ENCODE measurements at places on chromosomes 6 and 20.

DNA sequence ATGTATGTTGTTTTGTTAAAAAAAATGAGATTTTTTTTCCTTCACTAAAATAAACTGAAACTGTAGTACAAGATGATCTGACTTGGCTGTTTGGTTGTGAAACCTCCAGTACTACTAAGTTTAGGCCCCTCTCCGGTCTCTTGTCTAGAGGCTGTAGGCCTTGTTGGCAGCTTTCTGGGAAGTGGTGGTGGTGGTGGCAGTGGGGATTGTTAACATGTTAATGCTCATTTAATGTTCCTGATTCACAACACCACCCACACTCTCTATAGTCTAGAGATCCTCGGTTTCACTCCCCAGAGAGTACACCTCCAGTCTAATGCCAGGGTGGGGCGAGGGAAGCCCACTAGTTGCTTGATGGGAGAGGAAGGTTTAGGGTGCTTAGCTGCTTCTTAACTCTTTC is 24.1 kb downstream of the STK4 start:
- no peak for DNase-seq

DNA sequence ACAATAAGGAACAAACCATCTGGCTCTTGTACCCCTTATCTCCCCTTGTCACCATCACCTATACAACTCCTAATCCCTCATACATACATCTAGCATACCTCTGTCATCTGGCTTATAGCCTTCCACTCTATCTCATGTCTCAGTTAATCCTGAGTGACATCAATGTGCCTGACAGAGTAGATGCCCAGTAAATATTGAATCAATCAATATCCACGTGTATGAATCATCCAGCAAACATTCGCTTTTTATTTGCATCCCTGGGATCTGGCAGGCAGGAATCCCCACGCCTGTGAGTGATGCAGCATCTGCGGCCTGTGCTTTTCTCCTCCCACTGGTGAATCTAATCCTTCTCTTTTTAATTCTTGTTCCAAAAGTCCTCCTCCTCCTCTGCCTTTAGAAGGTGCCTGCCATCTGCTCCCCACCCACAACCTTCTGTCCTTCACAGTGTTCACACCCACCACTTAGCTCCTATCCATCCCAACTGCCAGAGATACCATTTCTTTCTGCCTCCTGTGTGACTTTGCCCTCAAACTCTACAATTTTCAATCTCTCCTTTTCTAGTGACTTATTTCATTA is 37.6 kb downstream of the ZNF391 start:
- no peak for DNase-seq

DNA sequence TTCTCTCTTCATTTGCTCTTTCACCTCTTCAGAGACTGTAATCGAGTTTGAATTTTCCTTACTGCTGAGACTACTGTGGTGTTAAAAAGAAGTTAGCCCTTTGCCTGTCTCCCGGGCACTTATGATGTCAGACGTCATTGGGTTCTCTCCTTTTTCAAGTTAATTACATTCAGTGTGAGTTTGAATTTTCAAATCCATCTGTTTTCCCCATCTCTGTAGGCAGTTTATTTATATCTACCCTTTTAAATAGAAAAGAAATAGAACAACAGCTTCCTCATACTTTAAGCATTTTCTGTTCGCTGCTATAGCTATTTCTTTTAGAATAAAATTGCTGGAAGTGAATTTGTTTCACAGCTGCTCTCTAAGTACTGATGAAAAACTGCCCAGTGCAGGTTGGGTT is 81.4 kb downstream of the MCHR2 start:
- DNase-seq: no peak

DNA sequence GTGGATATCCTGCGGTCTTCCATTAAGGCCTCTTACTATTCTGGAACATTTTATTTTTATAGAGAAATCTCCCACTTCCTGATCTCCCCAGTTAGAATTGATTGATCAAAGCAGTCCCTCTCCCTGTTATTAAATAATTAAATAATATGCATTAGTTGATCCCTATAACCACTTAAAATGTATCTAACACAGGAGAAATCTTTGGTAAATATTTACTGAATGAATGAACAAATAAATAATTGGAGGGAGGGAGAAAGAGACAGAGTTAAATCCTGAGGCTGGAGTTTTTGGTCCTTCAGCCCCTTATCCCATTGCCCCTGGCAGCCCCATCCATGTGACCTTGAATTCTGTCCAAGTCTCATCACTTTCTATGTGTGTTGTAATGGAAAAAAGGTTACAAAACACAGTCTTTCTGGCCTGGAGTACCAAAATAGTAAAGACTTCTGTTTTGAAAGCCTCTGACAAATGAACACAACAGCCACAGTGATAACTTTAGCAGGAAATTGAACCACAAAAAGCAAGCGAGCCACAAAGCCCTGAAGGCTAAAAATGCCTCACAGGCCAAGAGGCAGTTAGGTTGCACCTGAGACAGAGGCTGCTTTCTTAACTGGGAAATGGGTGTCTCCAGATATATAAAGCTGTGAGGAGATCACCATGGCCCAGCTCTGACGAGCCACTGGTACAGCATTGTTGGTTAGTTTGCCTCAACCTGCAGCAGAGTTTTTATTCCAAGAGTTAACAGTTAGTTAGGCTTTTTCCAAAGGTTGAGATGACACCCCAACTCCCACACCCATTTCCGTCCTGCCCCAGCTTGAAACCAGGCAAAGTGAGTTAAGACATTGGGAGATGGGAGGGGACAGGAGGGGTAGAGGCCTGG is 11.3 kb downstream of the NT5E start:
- DNase-seq: peak; percentile 94

GRCh38 chr6:79810871-79811270 is 136.5 kb downstream of the ELOVL4 start:
- DNase-seq: no peak

- no peak for DNase-seq
Observed at GRCh38 chr20:62272200-62272599, 30.6 kb upstream of the ADRM1 start.

DNA sequence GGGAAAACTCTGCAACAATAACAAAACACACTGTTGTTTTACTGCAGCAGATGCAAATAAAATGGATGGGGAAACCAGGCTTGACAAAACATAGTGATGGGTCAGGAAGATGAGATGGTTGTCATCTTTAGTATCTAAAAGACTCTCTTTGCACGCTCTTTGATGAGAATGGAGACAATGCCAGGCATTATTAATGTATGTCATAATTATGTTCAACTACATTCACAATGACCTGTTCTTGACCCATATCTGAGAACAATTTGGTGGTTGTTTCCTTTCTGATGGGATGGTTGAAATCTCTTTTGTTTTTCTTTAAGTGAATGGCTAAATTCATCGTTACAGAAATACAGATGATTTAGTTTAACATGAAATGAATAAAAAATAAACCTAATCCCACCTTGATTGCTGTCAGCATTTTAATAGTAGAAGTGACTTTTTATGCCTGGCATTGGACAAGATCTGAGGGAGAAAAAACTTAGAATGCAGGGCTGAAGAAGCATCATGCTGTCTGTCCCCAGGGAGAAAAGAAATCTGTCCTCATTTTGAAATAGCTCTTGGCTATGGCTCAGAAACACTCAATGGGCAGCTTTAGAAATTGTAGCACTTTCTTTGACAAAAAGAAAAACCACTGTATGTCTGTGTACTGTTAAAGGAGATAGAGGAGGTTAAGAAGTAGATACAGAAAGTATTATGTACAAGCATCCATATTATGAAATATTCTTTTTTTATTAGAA is 12.4 kb upstream of the GRIK2 start:
- DNase-seq: no peak

- no peak for DNase-seq
Observed at GRCh38 chr6:19997104-19997503, 159.9 kb downstream of the ID4 start.

- no peak for DNase-seq
Observed at GRCh38 chr6:80456724-80457438, 350.4 kb downstream of the BCKDHB start.

DNA sequence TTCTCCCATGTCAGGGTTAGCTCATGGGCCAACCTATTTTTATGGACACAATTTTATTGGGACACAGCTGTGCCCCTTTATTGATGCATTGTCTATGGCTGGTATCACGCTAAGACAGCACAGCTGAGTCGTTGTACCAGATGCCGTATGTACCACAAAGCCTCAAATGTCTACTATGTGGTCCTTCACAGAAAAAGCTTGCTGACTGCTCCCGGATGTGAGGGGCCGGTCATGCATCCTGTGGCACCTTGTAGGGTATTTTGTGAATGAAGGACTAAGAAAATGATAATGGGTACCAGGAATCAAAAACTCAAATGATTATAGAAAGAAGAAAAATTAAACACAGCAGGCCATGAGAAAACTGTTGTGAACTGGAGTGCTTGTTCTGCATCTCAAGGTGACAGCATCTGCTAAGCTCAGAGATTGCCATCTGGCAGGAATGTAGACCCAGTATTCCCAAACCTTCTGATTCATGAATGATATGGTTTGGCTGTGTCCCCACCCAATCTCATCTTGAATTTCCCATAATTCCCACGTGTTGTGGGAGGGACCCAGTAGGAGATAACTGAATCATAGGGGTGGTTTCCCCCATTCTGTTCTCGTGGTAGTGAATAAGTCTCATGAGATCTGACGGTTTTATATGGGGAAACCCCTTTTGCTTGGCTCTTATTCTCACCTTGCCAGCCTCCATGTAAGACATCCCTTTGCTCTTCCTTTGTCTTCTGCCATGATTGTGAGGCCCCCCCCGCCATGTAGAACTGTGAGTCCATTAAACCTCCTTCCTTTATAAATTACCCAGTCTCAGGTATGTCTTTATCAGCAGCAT is 248.5 kb downstream of the TSHZ2 start:
- DNase-seq: no peak

DNA sequence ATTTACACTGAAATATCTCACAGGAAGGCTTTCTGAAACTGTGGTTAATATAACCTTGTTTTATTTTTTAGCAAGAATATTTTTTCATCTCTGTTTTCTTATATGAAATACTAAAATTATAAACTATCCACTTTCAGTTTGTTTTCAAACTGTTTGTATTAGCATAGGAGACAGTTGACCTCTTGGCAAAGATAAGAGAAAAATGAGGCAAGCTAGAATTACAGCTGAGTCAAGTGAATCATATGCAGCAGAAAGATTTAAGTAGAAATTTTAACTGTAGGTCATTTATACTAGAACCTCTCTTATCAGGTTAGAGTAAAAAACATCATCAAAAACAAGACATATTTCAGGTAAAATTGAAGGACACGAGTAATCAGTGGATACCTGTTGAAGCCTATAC is 792.6 kb downstream of the PHF3 start:
- DNase-seq: no peak

DNA sequence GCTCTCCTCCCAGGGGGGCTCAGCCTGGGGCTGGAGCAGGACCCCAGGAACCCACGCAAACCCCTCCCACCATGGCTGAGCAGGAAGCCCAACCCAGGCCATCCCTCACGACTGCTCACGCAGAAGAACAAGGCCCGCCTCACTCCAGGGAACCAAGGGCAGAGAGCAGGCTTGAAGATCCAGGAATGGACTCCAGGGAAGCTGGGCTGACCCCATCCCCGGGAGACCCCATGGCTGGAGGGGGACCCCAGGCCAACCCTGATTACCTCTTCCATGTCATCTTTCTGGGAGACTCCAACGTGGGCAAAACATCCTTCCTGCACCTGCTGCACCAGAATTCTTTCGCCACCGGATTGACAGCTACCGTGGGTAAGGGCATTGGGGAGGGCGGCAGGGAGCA is 24.7 kb downstream of the RAB44 start:
- no peak for DNase-seq

- no peak for DNase-seq
Observed at GRCh38 chr20:59574308-59574707, 30.0 kb upstream of the PHACTR3 start.

- DNase-seq: no peak
Observed at GRCh38 chr6:68108233-68108835, 526.7 kb upstream of the ADGRB3 start.

- DNase-seq: peak; percentile 70
Observed at GRCh38 chr6:56047931-56048540, 172.6 kb upstream of the BMP5 start.

GRCh38 chr20:37123441-37123840 is 27.6 kb upstream of the RBL1 start:
- DNase-seq: no peak

DNA sequence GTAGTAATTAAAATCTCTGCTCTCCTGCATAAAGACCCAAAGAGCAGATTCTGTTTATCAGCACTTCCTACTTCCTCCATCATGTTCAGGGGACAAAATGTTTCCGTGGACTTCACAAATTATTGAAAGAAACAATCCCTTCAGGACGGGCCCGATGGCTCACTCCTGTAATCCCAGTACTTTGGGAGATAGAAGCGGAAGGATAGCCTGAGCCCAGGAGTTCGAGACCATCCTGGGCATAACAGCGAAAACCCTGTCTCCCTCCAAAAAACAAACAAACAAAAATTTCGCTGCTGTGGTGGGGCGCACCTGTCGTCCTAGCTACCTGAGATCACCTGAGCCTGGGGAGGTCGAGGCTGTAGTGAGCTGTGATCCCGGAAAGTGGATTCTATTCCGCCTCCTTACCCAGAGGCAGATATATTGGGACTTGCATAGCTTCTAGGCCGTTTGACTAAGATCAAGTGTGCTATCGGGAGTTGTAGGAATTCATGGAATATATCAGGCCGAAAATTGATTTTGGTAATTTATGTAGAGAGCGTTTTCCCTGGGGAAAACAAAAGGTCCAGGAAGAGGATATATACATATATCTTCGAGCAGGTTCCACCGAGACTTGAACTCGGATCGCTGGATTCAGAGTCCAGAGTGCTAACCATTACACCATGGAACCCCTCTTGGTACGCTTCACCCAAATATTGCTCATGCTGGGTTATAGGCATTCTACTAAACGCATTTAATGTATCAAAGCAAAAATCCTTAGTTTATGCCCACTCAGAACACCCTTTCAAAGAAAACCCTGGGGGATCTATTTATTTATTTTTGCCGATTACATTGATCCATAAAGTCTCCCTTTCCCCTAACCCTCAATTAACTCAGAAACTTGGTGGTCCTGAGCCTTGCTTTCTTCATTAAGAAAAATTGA is 74.5 kb upstream of the ZNF184 start:
- DNase-seq: peak; percentile 42

DNA sequence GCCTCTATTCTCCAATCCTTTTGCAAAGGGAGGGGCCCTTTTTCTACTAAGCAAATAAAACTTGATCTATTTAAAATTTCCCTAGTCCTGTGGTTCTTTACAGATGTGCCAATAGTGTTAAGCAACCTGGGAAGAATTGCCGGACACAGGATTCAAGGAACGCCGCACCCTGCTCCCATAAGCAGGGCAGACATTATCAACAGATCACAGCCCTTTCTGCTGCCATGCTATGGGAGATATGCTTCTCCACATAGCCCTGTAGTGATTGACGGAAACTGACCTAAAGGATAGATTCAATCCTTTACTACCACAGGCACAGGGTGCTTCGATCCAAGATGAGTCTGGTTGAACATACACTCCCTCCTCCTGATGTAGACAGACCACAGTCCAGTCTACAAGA is 118.4 kb upstream of the TRAF3IP2 start:
- no peak for DNase-seq

Measured in dermis microvascular lymphatic vessel endothelial cell (primary cell).